BJ (cell line): ENCODE measurements at places on chromosomes 3 and 15.

- DNase-seq = no peak
These were observed 39.8 kb downstream of the ACSBG1 start for GRCh38 chr15:78194568-78194925.

- no peak for DNase-seq
These were observed 57.9 kb upstream of the DCUN1D1 start for GRCh38 chr3:183038221-183038620.

DNA sequence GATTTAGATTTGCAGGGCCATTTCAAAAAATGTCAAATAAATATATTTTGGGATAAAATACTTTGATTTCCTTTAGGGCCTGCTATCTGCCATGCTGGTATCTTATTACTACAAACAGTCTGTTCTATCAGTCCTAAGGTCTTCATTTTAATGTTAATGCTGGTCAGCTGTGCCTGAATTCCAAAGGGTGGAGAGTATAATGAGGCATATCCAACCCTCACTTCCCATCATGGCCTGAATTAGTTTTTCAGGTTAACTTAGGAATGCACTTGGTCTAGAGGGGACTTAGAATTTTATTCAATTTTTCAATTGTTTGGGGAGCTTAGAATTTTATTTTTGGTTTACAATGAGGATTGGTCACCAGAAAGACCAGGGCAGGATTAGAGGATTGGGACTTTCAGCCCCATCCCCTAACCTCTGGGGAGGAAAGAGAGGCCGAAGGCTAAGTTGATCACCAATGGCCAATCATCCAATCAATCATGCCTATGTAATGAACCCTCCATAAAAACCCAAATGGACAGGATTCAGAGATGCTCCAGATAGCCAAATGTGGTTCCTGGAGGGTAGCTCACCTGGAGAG is 17.8 kb upstream of the CP start:
- no peak for DNase-seq

GRCh38 chr3:55297245-55297644 is 189.9 kb downstream of the WNT5A start:
- DNase-seq = no peak

DNA sequence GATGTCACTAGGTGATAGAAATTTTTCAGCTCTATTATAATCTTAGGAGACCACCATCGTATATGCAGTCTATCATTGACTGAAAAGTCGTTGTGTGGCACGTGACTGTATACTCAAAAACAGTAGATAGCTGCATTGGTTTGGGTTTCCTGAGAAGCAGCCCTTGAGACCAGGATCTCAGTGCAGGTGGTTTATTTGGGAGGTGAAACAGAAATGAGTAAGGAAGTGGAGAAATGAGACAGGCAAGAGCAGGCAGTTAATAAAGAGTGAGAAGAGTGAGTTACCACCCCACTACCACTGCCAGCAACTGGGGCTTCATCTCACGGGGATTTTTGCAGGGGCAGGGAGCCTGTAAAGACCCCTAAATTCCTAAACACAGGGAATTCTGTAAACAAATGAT is 221.0 kb downstream of the SHQ1 start:
- no peak for DNase-seq
